ENCODE measurements at places on chromosomes 1 and 21.

- no peak for DNase-seq
These were observed 22.4 kb upstream of the CHRM3 start for GRCh38 chr1:239363930-239364329.

DNA sequence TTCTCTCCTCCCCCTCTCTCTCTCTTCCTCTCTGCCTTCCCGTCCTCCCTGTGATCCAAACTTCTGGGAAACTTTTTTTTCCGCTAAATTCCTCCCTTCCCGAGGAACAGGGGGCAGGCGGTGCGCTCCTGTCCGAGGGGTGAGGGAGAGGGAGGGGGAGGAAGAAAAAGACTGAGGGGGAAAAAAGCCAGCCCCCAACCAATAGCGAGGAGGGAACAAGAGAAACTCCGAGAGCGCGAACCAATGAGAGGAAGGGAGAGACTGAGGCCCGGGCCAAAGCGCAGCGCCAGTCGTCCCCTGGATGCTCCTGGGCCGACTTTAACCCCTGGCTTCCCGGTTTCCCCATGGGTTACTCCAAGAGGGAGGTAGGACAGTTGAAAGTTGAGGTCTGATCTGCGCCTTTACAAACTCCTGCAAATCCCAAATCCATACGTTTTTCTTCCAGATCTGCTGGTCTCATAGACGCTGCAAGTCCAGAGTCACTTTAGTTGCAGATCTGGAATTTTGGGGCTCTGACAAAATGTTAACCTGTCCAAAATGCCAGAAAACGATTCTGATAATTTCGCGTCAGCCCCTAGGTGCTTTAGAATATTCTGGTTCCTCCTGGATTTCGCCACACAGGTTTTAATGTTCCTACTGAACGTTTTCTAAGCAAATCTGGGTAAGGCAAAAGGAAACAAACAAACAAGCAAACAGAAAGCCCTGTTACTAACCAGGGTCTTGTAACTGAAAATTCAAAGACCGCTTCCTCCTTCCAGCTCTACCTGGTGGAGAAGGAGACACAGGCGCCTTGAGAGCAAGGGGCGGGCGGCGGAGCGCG, at the start of gene TBX15:
Gene TBX15 (minus strand): TSS at position 158 of the 820 bp plus-strand sequence. CDS start 548 bp downstream, outside the sequence.
- peak; percentile 51 for DNase-seq

- DNase-seq: no peak
These were observed 24.0 kb downstream of the ZNF124 start for GRCh38 chr1:247147781-247148180.

GRCh38 chr1:117612517-117613248, 6.8 kb downstream of the TENT5C start:
- peak; percentile 85 for DNase-seq

DNA sequence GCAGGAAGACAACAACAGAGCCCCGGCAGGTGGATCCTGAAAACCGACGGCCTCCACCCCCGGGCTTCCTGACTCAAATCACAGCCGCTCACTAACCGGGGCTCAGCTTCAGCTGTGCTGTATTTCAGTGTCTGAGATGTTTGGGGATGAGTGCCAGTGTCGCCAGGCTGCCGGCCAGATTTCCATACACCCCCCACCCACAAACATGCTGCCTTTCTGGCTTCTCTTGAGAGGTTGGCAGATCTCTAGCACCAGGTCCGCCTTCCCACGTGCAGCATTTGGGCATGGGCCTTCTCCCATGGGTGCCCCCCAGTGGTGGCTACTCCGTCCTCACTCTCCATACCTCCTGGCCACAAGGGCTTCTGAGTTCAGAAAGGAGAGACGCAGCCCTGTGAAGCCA, 34.8 kb downstream of the KCNAB2 start:
- DNase-seq: no peak

GRCh38 chr1:238201992-238202391, 311.3 kb upstream of the ZP4 start:
- no peak for DNase-seq

DNA sequence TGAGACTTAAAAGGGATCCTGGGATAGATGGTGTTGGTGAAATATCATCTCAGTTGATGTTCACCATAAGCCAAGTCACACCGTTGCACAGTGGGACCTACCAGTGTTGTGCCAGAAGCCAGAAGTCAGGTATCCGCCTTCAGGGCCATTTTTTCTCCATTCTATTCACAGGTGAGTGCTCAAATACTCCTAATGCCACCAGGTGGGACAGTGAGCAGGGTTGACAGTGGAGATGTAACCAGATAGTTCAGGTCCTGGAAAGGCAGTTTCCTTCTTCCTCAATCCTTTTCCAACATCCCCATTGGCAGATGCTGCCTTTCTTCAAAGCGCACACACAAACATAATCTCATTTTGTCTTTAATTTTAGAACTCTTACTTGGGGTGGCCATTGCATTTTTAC, 11.6 kb downstream of the CD160 start:
- DNase-seq: no peak

DNA sequence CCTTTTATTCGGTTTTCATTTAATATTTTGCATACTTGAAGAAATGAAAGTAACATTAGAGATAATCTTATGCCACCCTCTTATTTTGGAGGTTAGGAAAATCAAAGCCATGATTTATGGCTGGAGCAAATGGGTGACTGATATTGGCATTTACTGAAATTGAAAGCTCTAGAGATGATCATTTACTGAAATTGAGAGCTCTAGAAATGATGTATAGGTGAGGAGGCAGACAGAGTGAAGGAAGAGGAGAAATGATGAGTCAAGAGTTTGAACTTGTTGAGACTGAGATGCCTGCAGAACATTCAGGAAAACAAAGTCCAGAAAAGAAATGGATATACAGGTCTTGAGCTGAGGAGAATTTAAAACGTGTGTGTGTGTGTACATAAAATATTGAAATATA, 217.6 kb downstream of the LTN1 start:
- no peak for DNase-seq

DNA sequence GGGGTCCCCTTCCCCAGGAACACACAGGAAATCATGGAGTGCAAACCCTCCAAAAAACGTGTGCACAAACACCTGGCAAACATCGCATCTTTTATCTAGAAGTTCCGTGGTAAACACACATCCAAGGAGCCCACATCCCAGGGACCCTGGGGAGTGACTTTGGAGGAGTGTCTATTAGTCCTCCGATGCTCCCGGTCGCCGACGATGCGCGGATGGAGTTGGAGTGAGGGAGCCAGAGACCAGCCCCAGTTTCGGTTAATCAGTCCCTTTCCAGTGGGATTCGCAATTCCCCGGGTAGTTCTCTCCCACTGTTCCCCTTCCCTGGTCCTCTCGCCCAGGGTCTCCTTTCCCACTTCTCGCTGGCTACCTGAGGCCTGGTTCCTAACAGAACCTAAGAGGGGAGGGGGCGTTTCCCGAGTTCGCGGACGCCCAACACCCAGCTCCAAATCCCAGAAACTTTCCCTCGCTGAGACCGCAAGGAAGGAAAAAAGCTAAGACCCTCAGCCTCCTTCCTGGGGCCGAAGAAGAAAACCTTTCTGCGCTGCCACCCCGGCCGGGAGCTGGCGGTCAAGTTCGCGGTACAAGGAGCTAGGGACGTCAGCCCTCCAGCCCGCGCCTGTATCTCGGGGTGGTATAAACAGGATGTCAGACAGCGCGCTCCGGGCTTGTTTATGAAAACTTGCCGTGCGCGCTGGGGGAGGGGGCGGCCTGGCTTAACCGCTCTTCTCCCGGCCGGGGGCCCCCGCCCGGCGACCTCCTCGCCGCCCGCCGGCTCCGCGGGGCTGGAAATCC, 787 bp downstream of the JAK1 start:
- DNase-seq: peak; percentile 65

DNA sequence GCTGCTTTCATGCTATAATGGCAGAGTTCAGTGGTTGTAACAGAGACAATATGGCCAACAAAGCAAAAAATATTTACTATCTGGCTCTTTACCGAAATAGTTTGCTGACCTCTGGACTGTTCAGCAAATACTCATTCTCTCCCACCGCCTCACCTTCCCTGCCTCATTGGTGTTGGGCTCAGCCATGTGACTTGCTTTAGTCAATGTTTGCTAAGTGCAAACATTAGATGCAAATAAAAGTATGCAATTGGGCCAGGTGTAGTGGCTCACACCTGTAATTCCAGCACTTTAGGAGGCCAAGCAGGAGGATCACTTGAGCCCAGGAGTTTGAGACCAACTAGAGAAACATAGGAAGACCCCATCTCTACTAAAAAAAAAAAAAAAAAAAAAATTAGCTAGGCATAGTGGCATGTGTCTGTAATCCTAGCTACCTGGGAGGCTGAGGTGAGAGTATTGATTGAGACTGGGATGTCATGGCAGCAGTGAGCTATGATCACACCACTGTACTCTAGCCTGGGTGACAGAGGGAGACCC, 55.1 kb downstream of the RPL5 start:
- DNase-seq: no peak

DNA sequence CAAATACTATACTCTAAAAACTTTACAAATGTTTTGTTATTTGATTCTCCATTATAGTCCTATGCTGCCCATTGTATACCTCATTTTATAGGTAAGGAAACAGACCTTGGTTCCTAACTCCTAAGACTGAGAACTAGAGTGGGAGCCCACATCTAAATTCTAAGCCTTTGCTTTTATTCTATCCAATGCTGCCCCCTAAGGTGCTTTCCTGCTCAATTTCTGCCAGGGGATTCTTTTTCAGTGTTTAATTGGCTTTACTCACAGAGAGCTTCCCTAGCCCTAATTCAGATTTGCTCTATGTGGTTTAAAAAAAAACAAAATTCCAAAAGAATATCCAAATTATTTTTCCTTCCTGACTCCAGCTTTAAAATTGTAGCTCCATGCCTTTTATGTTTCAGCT, 64.5 kb downstream of the KIF14 start:
- DNase-seq: no peak

DNA sequence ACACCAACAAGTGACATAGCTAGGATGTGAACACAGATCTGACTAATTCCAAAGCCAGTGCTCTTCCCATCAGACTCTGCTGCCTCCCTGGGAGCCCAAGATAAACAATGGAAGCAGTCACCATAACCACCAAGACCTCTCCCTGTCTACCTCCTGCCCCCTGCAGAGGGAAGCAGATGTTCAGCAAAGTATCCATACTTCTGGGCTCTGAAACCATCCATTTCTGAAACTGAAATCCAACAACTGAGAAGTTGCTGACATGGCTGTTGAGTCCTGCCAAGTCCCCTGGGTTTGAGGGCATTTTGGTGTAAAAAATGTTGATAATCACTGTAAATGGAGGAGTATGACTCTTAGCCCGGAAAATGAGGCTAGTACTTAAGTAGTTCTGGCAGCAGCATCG, 102.1 kb downstream of the TYW3 start:
- no peak for DNase-seq

- DNase-seq: no peak
These were observed 96.8 kb downstream of the NRIP1 start for GRCh38 chr21:14968029-14968428.

- peak; percentile 89 for DNase-seq
These were observed 830 bp downstream of the INPP5B start for GRCh38 chr1:37945743-37946702.

GRCh38 chr1:233233508-233234040, 62.0 kb downstream of the PCNX2 start:
- DNase-seq: no peak

GRCh38 chr1:100565937-100566699, 28.2 kb downstream of the GPR88 start:
- DNase-seq: no peak

- peak; percentile 35 for DNase-seq
These were observed 72.2 kb upstream of the RALGPS2 start for GRCh38 chr1:178652506-178653490.

DNA sequence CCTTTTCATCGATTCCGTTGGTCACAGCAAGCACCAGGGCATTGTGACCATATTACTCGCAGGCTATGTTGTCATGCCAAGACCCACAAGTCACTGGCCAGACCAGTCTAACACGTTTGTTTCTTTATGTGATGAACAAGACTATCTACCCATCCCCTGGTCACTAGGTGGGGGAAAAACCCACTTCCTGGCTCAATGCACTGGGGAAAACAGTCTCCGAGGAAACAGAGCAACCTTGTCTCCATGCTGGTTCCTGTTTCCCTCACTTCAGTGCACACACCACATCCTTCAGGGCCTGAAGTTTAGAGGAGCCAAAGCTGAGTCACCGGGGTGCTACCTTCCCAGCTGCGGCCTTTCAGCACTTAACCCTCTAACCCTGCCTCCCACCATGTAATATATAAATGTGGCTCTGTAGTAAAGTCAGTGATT, 20.9 kb downstream of the ERICH3 start:
- DNase-seq: peak; percentile 3

DNA sequence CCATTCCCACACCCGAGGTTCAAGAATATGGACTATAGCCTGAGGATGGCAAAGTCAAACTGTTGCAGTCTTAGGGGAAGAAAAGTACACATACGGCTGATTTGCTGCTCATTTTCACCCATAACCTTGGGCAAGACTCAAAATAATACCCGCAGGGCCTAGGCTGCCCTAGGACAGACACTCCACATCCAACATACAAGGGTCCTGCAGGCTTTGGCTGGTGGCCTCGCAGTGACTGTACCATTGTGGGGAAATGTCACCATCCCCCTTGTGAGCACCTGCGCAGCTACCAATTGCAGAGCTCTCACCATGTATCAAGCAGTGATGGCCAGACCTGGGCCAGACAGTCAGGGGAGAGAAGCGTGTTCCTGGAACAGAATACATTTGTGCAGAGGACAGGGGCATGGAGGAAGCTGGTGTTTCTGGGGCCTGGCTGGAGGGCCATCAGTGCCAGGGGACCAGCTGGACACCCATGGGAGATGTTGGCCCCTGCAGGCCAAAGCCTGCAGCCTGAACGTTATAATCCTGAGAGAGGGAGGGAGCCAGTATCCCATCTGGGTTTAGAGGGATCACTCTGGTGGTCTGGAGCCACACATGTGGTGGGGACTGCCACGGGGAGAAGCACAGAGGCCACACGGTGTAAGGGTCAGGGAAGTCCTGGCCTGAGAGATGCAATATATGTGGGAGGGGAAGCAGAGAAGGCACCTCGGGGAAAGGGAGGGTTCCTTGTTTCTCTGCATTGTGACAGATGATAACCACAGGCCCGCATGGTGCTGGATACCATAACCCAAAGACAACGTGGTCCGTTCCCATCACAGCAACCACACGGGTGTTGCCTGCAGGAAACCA, 101.2 kb downstream of the GLIS1 start:
- DNase-seq: no peak

GRCh38 chr1:167538657-167539056, 14.9 kb downstream of the CREG1 start:
- no peak for DNase-seq

GRCh38 chr1:159918352-159919200, 6.7 kb downstream of the TAGLN2 start:
- DNase-seq: no peak

DNA sequence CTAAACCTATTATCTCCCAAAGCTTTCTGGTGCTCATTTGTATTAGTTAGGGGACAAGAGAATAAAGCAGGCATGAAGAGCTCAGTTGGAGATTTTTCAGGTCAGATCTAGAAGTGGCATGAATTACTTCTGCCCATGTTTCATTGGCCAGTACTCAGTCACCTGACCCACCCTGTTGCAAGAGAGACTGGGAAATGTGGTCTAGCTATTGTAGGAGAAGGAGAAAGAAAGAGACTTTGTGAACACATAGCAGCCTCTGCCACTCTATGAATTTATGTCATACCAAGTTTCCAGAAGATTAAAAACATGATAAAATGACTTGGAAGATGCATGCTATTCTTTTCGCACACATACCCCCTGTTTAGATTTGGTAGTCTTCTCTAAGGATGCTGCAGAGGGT, 302.3 kb upstream of the RUNX1 start:
- DNase-seq: no peak

GRCh38 chr1:8397511-8397910, 79.6 kb downstream of the SLC45A1 start:
- peak; percentile 37 for DNase-seq

GRCh38 chr1:168433238-168433637, 110.6 kb downstream of the XCL2 start:
- no peak for DNase-seq

GRCh38 chr1:214224611-214225354, 56.2 kb upstream of the SMYD2 start:
- peak; percentile 40 for DNase-seq

- peak; percentile 52 for DNase-seq
These were observed 178.1 kb upstream of the NFIA start for GRCh38 chr1:60904099-60904851.
